Gastrocnemius medialis (tissue), 4 donors: ENCODE measurements at places on chromosomes 1 and 21. TPM values are rescaled to one million over a fixed set of nuclear protein-coding genes. Genes with fewer than 3 reads are reported as not detected.

Gene FCRL6
- total RNA-seq = not detected

GRCh38 chr1:218828125-218828650 is 345.5 kb upstream of the LYPLAL1 start:
- H3K4me3 ChIP-seq = no peak overlapping the region
- DNase-seq = no peak
- H3K4me1 ChIP-seq = no peaks in the 10 kb centered on the region

- DNase-seq = no peak
- no peak overlapping the region for H3K4me3 ChIP-seq
- H3K27me3 ChIP-seq = no peaks in the 10 kb centered on the region
- no peak overlapping the region for H3K27ac ChIP-seq
- peaks cover 77% of the 10 kb centered on the region for H3K36me3 ChIP-seq
Observed at GRCh38 chr1:46575300-46575699, 23.9 kb upstream of the KNCN start.

Gene ITLN2
- total RNA-seq = not detected

- H3K36me3 ChIP-seq = no peaks in the 10 kb centered on the region
- no peaks in the 10 kb centered on the region for H3K27me3 ChIP-seq
- DNase-seq = no peak
- H3K27ac ChIP-seq = no peak overlapping the region
- H3K4me1 ChIP-seq = no peaks in the 10 kb centered on the region
Observed at GRCh38 chr1:44002165-44002564, 10.8 kb downstream of the CCDC24 start.

- peak overlapping the region; percentile 81 for H3K4me3 ChIP-seq
- peak; percentile 9 for DNase-seq
- H3K4me1 ChIP-seq = peaks cover 19% of the 10 kb centered on the region
- H3K36me3 ChIP-seq = no peaks in the 10 kb centered on the region
- peak overlapping the region; percentile 87 for H3K27ac ChIP-seq
Observed at GRCh38 chr1:35808450-35809113, 766 bp downstream of the AGO4 start.

GRCh38 chr1:244197851-244198375 is 146.8 kb downstream of the ZBTB18 start:
- H3K27me3 ChIP-seq = no peaks in the 10 kb centered on the region
- no peaks in the 10 kb centered on the region for H3K4me1 ChIP-seq
- no peaks in the 10 kb centered on the region for H3K36me3 ChIP-seq
- DNase-seq = no peak
